ENCODE measurements at places on chromosomes 1 and 21.

DNA sequence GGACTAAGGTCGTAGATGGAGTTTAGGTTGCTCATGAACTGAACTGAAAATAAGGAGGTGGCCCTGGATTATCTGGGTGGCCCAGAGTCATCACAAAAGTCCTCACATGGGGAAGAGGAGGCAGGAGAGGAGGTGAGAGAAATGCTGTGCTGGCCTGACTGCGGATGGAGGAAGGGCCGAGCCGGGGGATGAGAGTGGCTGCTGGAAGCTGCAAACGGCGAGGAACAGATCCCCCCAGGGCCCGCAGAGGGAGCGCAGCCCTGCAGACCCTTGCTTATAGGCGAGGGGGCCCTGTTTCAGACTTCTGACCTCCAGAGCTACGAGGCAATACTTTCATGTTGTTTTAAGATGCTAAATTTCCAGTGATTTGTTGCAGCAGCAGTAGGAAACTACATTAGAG, 102.7 kb upstream of the C1orf174 start:
- DNase-seq = no peak

DNA sequence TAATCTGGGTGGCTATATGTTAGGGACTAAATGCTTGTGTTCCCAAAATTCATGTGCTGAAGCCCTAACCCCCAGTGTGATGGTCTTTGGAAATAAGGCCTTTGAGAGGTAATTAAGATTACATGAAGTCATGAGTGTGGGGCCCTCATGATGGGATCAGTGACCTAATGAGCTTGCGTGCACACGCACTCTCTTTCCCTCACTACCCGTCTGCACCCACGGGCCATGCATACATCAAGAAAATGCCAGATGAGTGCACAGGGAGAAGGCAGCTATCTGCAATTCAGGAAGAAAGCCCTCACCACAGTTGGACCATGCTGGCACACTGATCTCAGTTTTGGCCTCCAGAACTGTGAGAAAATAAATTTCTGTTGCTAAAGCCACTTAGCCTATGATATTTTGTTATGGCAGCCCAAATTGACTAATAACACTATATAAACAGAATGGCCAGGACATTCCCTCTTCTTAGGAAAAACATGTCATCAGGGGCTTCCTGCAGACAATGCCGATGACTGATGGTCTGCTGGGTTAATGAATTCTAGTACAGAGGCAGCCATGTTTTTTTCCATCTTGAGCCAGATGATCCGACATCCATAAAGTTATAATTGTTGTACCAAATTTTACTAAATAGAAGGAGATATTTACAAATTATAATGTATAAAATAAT, 18.1 kb upstream of the MYOG start:
- no peak for DNase-seq

DNA sequence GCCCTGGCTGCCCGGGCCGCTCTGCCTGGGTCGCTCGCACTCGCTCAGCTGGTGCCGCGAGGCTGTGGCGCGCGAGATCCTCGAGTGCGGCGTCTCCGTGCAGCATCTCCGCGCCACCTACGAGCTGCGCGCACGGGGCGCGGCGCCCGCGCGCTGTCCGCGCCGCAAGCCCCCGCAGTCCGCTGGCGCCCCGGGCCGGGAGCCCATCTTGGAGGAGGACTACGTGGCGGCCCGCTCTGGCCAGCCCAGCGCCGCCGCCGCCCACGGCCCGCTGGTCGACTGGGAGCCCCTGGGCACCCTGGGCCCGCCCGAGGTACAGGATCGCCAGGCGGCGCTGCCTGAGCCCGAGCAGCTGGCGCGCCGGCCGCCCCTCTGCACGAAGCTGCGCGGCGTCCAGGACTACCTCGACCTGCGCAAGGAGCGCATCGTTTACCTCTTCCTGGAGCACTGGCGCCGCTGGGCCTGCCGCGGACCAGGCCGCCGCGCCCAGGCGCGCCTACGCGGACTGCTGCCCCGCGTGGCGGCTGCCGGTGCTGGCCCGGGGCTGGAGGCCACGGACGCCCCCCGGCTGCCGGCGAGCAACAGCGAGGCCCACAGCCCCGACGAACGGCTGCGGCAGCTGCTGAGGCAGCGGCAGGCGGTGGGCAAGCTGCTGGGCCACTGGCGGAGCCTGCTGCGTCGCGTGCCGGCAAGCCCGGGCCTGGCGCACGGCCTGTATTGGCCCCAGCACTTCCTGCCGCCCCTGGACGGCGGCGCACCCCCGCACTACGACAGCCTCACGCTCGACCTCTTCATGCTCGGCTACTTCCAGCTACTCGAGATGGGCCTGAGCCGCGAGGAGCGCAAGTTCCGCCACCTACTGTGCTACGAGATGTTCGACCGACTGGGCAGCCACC, 10.9 kb downstream of the TNFRSF25 start:
- DNase-seq = no peak

DNA sequence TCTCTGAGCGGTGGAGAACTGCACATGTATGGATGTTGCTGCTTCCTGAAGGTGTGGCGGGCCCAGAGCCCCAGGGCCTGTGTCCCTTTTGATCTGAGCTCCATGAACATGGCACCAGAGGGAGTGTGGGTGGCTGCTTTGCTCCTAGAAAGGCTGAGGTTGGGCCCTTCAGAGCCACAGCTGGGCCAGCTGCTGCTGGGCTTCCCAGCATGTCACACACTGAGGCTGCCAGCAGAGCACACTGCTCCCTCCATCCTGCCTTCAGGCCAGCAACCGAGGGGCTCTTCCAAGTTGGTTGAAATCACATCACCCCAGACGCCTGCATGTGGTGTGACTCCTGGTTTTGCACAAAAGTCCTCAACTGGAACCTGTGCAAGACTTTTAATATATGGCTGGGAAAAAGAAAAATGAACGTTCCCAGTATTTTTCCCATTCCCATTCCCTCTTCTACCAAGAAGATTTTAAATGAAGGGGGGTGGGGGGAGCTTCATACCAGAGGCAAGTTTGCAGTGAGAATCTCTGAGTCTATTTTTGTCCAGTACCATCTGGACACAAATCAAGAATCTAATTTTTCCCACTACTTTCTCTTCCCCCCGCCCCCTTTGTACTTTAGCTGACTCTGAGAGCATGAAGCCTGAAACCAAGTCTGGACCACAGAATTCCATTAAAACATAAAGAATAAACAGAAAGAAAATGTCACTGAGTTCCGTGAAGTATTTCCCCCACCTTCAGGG, 26.2 kb upstream of the NGF start:
- no peak for DNase-seq

All from activated CD8-positive, alpha-beta T cell treated with anti-CD3 and anti-CD28 coated beads, Interleukin-2, amount 10 ng/mL, durations not matched to agents 7 days and 5 days (primary cell).